ENCODE measurements at places on chromosomes 12 and 14. TPM values are rescaled to one million over a fixed set of nuclear protein-coding genes. Genes with fewer than 3 reads are reported as not detected.
A peak's percentile ranks its signal among the peaks of the same experiment; 100 is the strongest.

The NRIP2 gene
- total RNA-seq, result 0.59 TPM

GRCh38 chr12:110725267-110725666 lies 17.4 kb downstream of the PPP1CC start:
- no peak for DNase-seq

DNA sequence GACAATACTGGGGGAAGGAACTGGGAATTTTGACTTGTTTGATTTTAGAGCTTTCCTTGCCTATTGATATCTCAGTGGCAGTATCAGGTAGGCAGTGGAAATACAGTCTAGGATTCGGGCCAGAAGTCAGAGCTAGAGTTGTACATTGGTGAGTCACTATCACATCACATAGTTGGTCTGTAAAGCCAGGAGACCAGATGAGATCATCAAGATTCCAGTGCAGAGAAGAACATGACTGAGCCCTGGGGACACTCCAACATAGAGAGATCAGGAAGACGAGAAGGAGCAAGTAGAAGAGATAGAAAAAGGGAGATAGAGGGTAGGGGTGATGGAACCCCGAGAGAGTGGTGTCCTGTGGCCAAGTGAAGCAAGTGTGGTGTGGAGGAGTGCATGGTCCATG lies 46.6 kb upstream of the NR1H4 start:
- DNase-seq, result peak; percentile 87

The KRT76 gene
- not detected for total RNA-seq

GRCh38 chr14:84254290-84254689 lies 1275.7 kb upstream of the FLRT2 start:
- no peak for DNase-seq

Data from osteoblast (primary cell).